SHP77 treated with DMSO at 0.1 percent for 48 hours (cell line): ENCODE measurements at places on chromosomes 3 and 15.

DNA sequence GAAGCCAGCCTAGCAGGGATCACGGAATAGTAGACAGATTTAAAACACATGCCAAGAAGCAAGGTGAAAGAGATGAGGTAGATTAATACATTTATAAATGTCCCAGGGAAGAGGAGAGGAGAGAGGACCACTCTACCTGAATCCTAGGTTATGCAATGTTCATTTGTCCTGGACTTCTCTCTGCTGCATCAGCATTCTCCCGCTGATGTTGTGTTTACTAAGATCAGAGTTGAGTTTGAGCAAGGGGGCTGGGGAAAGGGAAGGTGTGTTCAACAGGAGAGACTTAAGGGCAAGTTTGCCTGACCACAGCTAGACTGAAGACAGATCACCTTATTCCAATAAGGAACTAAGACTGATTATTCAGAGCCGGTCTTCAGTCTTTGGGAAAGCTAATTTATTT is 1.1 kb upstream of the KPNA1 start:
- no peak for DNase-seq

GRCh38 chr3:161644891-161645635 is 148.5 kb downstream of the OTOL1 start:
- DNase-seq = no peak

- DNase-seq = no peak
These were observed 6.0 kb downstream of the SPATA16 start for GRCh38 chr3:173135059-173135458.

DNA sequence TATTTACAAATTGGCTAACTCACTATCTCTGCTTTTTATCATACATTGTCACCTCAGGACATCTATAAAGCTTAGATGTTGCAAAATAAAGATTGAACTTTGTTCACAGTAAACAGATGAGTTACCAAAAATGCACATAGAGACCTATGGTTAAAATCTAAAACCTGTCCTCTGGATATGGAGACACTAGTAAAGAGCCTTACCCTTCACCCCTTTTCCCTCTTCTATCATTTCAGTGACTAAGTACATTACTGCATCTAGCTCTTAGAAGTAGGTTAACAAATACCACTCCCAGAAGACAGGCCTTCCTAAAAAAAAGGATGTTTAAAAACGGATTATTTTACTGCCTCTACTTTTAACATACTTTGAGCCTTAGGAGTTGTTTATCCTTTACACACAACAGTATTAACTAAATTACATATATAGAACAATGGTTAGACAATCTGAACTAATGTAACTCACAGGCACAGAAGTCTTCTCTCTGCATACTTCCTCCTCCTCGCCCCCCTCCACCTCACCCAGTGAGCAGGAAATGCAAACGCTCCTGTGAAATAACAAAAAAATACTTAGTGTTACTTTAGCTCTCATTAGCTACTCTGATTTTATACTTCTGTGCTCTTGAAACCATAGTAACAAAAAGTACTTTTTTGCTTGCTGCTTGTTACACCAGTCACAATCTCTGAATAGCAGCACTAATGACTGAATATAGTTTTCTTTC is 23.3 kb downstream of the IREB2 start:
- DNase-seq = no peak

DNA sequence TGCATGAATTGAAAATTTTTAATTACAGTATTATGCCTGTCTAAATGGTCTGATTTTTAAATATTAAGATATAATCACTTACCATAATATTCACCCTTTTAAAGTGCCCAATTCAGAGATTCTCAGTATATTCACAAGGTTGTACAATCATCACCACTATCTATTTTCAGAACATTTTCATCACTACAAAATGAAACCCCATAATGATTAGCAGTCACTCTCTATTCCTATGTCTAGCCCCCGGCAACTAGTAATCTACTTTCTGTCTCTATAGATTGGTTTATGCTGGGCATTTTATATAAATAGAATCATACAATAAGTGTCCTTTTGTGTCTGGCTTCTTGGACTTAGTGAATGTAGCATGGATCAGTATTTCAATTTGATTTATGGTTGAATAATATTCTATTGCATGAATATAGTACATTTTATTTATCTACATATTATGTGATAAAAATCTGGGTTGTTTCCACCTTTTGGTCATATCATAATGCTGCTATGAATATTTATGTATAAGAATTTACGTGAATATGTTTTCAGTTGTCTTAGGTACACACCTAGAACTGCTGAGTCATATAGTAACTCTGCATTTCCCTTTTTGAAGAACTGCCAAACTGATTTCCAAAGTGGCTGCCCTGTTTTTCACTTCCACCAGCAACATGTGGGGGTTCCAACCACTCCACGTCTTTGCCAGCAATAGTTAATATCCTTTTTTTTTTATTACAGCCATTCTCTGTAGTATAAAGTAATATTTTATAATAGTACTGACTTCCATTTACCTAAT is 485.7 kb upstream of the ZNF385D start:
- no peak for DNase-seq

- DNase-seq = no peak
These were observed 63.0 kb downstream of the CHSY1 start for GRCh38 chr15:101188637-101189408.

- DNase-seq = no peak
These were observed 664.4 kb upstream of the CBLB start for GRCh38 chr3:106533093-106533787.

DNA sequence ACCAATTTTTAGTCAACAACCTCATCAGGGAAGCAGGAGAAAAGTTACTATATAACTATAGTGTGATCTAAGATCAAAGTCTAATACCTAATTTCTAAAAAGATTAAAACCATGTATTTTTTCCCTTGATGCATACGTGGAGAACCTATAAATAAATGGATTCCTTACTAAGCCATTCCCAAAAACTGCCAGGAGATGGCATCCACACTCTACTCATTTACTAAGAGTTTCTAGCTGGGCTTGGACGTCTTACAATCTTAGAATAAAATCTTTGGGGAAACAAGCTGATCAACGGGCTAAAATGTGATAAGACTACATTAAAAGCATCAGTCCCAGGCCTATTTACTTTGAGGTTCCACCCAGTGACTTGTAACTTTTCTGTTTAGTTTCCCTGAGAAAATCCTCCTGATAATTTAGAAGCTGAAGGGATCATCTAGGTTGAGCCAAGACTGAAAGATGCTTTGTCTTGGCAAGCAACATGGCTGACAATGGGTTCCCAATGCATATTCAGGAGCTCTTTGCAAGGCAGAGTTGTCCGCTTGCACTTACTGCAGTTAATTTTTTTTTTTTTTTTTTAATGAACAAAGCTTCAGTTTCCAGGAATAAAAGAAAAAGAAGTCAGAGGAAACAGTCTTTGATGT is 85.5 kb upstream of the FGF12 start:
- DNase-seq = no peak

GRCh38 chr15:40739047-40739446 is 16.0 kb downstream of the RMDN3 start:
- no peak for DNase-seq

- peak; percentile 15 for DNase-seq
These were observed 427.5 kb upstream of the TBL1XR1 start for GRCh38 chr3:177624528-177625495.

- no peak for DNase-seq
These were observed 26.3 kb upstream of the TFRC start for GRCh38 chr3:196108075-196108743.

GRCh38 chr3:142586803-142587406 is 8.4 kb upstream of the ATR start:
- peak; percentile 56 for DNase-seq

DNA sequence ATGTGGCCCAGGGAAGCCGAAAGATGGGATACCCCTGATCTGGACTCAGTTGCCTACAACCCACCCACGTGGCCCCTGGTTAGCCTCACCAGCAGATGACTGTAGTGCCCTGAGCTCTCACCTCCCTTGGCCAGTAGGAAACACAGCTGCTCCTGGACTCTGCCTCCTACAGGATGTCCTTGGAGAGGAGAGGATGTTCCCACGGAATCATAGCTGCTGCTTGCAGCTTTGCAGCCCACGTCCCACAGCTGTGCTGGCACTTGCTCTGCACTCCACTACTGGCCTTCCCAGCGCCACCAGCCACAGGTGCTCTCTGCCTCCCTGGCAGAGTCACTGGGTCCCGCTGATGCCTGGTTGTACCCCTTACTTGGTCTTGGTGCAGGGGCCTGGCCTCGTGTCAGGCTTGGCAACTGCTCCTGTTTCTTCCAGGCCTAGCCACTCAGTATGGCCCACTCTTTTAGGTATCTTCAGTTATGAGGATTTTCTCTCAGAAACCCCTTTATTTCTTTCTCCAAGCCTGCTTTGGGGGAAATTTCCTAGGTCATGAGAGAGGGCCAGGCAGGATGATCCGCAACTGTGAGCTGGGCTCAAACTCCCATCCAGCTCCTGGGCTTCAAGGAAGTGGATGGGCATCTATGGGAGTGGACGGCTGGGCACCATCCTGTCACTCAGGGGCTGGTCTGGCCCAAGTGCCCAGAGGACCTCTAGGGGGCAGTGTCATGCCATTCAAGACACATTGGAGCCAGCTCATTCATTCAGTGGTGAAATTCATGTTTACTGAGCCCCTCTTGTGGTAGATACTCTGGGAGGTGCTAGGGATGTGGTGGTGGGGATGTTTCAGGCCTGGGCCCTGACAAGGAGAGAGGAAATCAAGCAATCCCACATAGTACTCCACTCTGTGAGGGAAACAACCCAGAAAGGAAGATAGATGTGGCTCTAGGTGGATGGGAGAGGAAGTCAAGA is 16.2 kb upstream of the VILL start:
- DNase-seq = peak; percentile 11

DNA sequence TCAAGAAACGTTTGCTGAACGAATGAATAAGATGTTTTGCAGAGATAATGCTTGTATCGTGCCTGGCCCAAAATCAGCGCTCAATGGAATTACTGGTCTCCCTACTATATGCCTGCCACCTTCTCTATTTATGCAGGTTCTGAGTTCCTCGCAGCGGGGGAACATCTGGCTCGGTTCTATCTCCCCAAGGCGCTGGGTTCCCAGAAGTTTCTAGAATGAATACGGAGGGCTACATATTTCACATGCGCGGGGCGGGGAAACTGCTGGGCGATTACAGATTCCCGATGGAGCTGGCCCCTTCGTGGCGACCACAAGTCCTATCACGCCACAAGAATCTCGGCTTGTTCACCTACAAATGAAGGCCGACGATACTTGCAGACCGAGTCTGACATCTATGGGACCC is 411 bp upstream of the EIF2B5 start:
- no peak for DNase-seq

- DNase-seq = no peak
These were observed 270.5 kb upstream of the TBC1D5 start for GRCh38 chr3:18012933-18013332.

DNA sequence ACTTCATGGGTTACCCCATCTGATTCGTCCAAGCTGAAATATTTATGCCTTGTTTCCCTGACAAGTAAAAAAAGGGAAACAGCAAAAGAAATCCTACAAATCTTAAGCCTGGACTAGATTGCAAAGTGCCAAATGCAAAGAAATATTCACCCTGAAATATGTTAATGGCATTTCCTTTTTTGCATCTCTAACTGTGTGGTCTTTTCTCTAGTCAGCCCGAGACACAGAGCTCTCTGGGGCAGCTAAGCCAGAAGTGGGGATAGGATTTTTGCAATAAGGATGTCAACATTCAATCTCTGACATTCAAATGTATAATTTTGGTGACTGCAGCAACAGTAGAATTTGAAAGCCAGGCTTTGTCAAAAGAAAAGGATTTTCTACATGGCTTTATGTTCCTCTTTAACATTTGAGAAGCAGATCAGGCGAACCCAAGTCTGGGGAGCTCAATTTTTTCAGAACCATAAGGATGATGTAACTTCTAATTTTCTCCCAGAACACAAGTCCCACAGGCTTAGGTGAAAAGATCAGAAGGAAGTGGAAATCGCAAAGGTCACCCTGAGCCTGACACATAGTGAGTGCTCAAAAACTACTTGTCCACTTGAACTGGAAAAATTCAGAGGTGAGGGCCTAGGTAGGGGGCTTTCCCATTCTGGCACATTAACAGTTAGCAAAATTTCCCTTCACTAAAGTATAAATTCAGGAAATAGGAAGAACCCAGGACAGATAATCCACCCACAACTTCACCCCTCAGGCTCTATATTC is 28.2 kb upstream of the KCNMB3 start:
- DNase-seq = no peak

DNA sequence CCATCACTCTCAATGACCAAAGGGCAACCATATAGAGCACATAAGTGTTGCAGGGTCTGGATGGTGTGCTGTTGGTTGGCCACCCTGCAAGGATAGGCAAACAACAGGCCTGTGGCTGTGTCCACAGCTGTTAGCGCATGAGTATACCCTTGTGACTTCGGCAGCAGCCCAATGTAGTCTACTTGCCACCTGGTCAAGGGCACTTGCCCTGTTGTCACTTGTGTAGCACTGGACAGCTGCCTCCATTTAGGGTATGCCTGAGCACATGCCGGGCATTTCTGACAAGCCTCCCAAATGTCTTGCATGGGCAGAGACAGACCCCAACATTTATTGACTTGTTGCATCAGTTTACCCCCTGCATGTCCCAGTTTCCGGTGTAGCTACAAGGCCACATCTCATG is 12.8 kb downstream of the CCRL2 start:
- DNase-seq = no peak
